ENCODE measurements at places on chromosomes 6 and 20. TPM values are rescaled to one million over a fixed set of nuclear protein-coding genes. Genes with fewer than 3 reads are reported as not detected.

Gene OPN5
- total RNA-seq: not detected

Gene HSP90AB1
- total RNA-seq: 345 TPM

Gene RGS19
- 93.4 TPM for total RNA-seq

DNA sequence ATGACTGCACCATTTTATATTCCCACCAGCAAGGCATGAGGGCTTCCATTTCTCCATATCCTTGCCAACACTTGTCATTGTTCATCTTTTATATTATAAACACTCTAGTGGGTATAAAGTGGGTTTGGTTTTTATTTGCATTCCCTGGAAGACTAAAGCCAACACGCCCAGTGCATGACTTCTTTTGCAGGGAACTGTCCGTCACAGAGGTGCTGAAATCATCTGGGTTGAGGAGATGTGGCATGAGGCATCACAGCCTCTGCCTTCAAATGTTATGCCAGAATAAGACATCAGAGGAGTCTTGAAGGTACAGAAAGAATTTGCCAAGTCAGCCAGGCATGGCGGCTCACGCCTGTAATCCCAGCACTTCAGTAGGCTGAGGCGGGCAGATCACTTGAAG lies 29.9 kb upstream of the FAM210B start:
- no peak overlapping the region for H3K4me3 ChIP-seq
- DNase-seq: no peak
- no peaks in the 10 kb centered on the region for H3K36me3 ChIP-seq
- H3K27ac ChIP-seq: no peak overlapping the region
- no peaks in the 10 kb centered on the region for H3K4me1 ChIP-seq

- no peaks in the 10 kb centered on the region for H3K27me3 ChIP-seq
- no peak for DNase-seq
- H3K4me1 ChIP-seq: peaks cover 47% of the 10 kb centered on the region
- H3K27ac ChIP-seq: no peak overlapping the region
- H3K36me3 ChIP-seq: peaks cover 2% of the 10 kb centered on the region
These were observed 54.0 kb downstream of the ASXL1 start for GRCh38 chr20:32411955-32412706.

GRCh38 chr6:47403801-47404200 lies 73.8 kb upstream of the CD2AP start:
- H3K36me3 ChIP-seq: no peaks in the 10 kb centered on the region
- no peak overlapping the region for H3K4me3 ChIP-seq
- H3K4me1 ChIP-seq: no peaks in the 10 kb centered on the region
- no peak for DNase-seq
- no peaks in the 10 kb centered on the region for H3K27me3 ChIP-seq
- H3K27ac ChIP-seq: no peak overlapping the region

DNA sequence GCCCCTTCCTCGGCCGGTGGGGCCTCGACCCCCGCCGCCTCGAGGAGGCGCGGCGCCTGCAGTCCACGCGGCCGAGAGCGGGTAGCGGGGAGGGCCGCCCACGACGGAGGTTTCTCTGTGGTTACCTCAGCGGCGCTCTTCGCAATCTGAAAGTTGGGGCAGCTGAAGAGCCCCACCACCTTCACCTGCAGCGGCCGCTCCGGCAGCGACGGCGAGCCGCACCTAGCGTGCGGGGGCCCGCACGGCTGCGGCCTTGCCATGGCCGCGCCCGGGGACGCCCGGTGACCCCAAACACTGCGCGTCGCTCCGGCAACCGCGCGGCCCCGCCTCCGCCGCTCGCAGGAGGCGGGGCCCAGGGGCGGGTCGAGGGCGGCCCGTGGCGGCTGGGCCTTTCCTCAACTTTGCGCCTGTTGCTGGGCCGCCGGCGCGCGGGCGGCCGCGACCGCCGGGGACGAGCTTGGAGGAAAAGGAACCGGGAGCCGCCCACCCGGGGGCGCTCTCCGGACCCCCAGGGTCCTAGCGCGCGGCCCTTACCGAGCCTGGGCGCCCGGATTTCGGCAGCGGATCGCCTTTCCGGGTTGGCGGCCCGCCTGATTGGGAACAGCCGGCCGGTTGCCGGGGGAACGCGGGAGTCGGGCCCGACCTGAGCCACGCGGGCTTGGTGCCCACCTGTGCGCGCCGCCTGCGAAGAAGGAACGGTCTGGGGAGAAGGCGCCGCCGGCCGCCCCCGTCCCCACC lies at the start of the genes PPIL6 and SMPD2:
PPIL6 (minus strand) TSS at position 298 of the 738 bp plus-strand sequence; CDS start at position 260, 38 bp downstream.
SMPD2 (plus strand) TSS at position 394 of the 738 bp plus-strand sequence. CDS start 398 bp downstream, outside the sequence.
- peak within 1 kb of the TSS; percentile 98 for H3K27ac ChIP-seq
- peaks cover 4% of the 10 kb centered on the region for H3K36me3 ChIP-seq
- DNase-seq: peak; percentile 79
- H3K27me3 ChIP-seq: no peaks in the 10 kb centered on the region

- no peak overlapping the region for H3K27ac ChIP-seq
- no peaks in the 10 kb centered on the region for H3K36me3 ChIP-seq
- H3K4me3 ChIP-seq: no peak overlapping the region
- H3K27me3 ChIP-seq: no peaks in the 10 kb centered on the region
- peaks cover 6% of the 10 kb centered on the region for H3K4me1 ChIP-seq
These were observed 2.4 kb upstream of the GPX6 start for GRCh38 chr6:28517964-28518363.

DNA sequence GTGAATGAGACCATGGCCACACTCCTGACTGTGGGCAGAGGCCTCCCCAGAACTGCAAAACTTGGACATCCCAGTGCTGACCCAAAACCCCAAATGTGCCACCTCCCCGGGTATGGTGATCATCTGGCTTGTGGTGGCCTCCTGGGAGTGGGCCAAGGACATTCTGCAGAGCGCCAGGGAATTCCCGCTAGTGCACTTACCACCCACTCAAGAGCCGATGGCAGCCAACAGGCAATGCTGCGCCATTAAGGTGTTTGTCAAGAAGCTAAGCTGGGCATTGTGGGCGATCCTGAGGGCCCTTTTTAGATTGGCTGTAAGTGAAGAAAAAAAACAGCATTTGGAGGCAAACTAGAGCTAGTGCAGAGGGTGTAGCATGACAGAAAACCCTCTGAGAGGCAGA lies 9.4 kb downstream of the MMP24 start:
- no peaks in the 10 kb centered on the region for H3K27me3 ChIP-seq
- H3K4me3 ChIP-seq: no peak overlapping the region
- DNase-seq: no peak
- H3K36me3 ChIP-seq: no peaks in the 10 kb centered on the region

- H3K4me1 ChIP-seq: no peaks in the 10 kb centered on the region
- no peak overlapping the region for H3K27ac ChIP-seq
- no peak overlapping the region for H3K4me3 ChIP-seq
- no peaks in the 10 kb centered on the region for H3K36me3 ChIP-seq
- no peaks in the 10 kb centered on the region for H3K27me3 ChIP-seq
These were observed 20.7 kb downstream of the GATA5 start for GRCh38 chr20:62454904-62455636.

GRCh38 chr6:55666606-55667225 lies 87.7 kb upstream of the HMGCLL1 start:
- no peaks in the 10 kb centered on the region for H3K4me1 ChIP-seq
- no peak overlapping the region for H3K4me3 ChIP-seq
- no peak for DNase-seq
- H3K27me3 ChIP-seq: no peaks in the 10 kb centered on the region

DNA sequence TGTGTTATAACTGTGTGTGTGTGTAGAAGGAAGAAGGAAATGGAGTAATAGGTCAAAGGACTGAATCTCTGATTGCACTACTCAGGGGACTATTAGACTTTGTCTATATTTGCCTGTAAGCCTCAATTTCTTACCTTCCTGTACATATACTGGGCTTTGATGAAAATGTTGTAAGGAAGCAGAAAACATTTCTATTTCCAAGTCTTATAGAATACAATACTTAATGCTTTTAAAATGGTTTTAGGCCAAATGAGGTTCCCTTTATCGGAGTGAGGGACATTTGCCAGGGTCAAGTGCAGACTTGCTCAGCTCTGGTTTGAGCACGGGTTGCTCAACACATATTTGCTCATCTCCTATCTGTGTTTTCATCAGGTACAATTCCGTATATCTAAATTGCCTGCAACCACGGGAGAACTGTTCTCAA lies 28.3 kb downstream of the MEP1A start:
- no peak for DNase-seq
- H3K36me3 ChIP-seq: no peaks in the 10 kb centered on the region
- H3K4me3 ChIP-seq: no peak overlapping the region
- no peaks in the 10 kb centered on the region for H3K27me3 ChIP-seq
- H3K27ac ChIP-seq: no peak overlapping the region

Data from naive thymus-derived CD4-positive, alpha-beta T cell (primary cell).